ENCODE measurements at places on chromosomes 5 and 9.

DNA sequence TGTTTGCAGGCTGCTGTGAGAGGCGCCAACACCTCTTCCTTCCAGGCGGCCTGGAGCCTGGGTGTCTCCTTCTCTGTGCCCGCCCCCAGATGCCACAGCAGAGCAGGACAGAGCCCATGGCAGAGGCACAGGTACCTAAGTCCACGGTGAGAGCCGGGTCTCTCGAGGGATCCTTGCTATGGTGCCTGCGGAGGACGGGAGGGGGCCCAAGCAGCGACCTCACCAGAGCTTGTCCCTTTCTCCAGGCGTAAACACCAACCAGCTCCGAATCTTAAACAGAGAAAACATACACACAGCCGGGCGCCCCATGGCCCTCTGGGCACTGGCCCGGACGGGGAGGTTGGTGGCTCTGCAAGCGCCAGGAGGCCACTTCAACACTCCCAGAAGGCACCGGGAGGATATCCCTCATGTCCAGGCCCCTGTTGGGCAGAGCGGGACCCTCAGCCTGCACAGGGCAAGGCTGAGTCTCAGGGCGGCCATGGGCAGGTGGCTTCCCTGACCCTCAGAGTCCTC, 11.8 kb downstream of the CCDC187 start:
- no peak for DNase-seq

- DNase-seq, result peak; percentile 6
These were observed 416.5 kb downstream of the MLLT3 start for GRCh38 chr9:20205821-20206220.

DNA sequence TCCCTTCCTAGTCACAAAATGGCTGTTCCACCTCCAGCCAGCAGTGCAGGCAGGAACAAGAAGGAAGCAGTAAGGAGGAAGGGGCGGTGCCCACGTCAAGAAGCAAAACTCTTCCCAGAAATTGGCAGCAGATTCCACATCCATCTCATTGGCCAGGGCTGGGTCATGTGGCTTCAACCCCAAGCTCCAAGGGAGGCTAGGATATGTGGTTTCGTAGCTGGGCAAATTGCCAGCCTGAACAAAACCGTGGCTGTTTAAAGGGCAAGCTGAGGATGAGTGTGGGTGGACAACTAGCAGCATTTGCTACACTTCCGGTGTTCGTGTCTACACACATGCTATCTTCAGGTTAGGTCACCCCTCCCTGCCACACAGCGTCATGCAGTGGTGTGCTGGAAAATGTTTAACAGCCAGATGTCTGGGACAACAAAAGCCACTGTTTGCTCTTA, 92.1 kb upstream of the MAP1B start:
- DNase-seq, result peak; percentile 12

DNA sequence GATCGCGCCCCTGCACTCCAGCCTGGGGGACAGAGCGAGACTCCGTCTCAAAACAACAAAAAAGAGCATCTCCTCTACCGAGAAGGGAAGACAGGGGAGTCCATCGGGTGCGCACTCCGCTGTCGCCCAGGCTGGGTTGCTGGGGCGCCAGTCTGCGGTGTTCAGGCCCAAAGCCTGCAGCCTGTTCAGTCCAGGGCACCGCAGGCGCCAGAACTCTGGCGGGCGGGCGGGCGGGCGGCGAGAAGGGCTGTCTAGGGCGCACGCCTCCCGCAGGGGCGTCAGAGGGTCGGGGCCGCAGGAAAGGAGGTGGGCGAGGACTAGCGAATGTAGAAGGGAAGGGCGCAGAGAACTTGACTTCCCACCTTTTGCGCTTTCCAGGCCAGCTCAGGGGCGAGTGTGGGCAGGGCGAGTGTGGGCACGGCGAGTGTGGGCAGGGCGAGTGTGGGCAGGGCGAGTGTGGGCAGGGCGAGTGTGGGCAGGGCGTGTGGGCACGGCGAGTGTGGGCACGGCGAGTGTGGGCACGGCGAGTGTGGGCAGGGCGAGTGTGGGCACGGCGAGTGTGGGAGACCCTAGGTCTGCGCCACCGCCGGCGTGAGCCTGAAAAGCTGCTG, 10.5 kb downstream of the PROP1 start:
- no peak for DNase-seq

GRCh38 chr5:147887026-147887627, 8.6 kb downstream of the SCGB3A2 start:
- no peak for DNase-seq

- DNase-seq, result no peak
These were observed 10.5 kb upstream of the SCGB3A1 start for GRCh38 chr5:180601591-180602480.

GRCh38 chr5:89005990-89006389, 123.0 kb upstream of the MEF2C start:
- no peak for DNase-seq

- peak; percentile 53 for DNase-seq
These were observed 12.2 kb upstream of the HSPB3 start for GRCh38 chr5:54443270-54443669.

DNA sequence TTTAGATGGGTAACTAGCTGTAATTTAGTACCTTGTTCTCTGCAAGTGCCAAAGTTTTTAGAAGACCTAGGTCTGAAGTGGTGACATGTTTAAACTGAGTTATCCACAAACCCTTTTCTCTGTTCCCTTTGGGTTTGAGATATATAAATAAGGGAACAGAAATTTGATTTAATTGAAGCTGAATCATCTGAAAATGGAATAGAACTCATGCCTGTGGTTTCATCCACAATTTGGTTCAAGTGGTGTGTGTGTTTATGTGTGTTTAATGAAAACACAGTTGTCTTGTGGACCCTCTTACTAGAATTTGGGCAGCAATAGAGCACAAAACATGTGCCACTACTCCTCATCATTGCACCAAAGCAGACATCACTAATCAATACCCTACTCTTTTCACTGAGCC, 216.9 kb downstream of the GLIS3 start:
- DNase-seq, result no peak

DNA sequence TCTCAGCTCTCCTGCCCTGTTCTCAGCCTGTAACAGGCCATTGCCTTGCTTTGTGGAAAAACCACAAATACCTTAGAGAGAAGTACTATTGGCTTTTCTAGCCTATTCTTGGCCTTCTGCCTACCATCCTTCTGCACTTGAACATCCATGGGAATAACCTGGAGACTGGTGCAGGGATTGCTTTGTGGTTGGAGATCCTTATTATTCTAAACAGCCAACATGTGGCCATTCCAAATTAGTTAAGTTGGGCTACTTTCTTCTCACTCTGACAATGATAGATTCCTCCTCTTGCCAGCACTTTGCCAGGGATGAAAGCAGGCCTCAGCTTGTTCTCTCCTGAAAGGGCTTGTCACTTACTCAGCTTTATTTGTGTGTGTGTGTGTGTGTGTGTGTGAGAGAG, 240.4 kb downstream of the GLIS3 start:
- DNase-seq, result no peak

GRCh38 chr9:18675973-18676372, 202.0 kb downstream of the ADAMTSL1 start:
- DNase-seq, result no peak

DNA sequence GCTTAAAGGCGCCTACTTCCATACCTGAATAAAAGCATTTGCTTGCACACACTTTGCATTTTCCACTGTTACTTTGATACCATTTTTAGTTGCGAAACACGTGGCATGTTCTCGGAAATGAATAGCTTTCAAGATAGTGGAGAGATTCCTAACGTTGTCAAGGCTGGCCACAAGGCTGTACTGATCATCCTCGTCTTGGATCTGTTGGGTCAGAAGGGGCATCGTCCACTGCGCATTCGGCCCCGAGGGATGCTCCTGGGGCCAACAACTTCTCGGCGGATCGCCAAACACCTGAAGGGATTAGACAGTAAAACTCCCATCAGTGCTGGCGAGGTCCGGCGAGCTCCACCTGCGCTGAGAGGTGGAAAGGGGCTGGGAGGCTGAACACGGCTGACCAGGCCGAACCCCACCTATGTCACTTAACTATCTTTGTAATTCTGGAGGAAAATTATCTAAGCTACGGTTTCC, 599 bp downstream of the RAD1 start:
- no peak for DNase-seq
